ENCODE measurements at places on chromosomes 2 and 18. TPM values are rescaled to one million over a fixed set of nuclear protein-coding genes. Genes with fewer than 3 reads are reported as not detected.

The RAD51AP2 gene
- total RNA-seq: not detected

The CD8B gene
- total RNA-seq: not detected

The ITGA6 gene
- total RNA-seq: 54.4 TPM

The CHCHD5 gene
- 43.5 TPM for total RNA-seq

The TMEFF2 gene
- not detected for total RNA-seq

The AOX1 gene
- total RNA-seq: 116 TPM

The SPC25 gene
- 14.7 TPM for total RNA-seq

The GCG gene
- total RNA-seq: not detected

The EIF2AK2 gene
- total RNA-seq: 27.6 TPM

The NEU2 gene
- not detected for total RNA-seq
